ENCODE measurements at places on chromosomes 12 and 14. TPM values are rescaled to one million over a fixed set of nuclear protein-coding genes. Genes with fewer than 3 reads are reported as not detected.

DNA sequence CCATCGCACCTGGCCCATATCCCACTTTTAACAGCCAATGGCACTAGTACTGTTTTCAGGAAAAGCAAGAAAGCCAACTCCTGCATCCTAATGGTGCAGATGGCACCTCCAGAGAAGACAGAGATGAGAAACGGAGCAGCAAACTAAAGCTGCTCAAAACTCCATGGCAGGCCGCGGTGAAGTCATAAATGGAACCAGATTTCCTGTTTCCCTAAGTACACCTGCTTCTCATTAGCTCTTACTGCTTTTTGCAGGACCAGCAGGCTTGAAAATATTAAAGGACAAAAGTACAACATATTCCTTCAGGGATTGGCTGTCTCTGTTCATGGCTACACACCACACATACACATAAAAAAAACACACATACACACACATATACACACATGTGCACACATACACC, 36.7 kb upstream of the LGALS3 start:
- no peak for DNase-seq

- DNase-seq, result no peak
Observed at GRCh38 chr12:113392520-113392919, 11.2 kb downstream of the SDS start.

DNA sequence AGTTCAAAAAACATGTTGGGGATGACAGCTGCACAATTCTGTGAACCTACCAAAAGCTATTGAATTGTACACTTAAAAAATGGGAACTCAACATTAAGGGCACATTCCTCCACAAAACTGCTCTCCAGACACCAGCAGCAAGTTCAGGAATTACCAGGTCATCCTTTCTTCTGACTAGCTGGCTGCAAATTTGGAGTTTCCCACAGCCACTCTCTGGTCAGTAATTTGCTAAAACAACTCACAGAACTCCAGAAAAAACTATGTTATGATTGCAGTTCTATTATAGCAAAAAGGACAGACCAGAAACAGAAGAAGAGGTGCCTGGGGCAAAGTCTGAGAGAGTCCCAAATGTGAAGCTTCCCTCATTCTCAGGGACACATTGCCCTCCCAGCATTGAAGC, 20.1 kb upstream of the PLEKHD1 start:
- no peak for DNase-seq

GRCh38 chr12:68932961-68933893, at the start of gene CPM:
TSS of gene CPM (minus strand) at chr12:68933171. CDS start at chr12:68932837, 334 bp downstream.
- no peak for DNase-seq

DNA sequence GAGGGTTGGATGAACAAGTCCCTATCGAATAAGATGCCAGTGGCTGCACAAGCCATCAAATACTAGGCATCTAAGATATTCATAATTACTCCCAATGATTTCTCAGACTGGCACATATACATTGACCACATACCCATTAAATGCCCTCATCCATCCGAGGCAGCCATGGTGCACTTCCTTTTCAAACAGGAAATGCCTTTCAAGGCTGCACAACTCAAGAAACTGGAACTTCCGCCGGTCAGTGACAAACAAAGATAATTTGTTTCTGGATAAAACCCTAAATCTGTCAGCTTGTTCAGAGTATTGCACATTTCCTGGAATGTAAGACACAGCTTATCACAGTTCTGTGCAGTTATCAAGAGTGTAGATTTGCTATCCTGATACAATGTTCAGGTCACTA, 203.7 kb downstream of the RMST start:
- DNase-seq, result no peak

- no peak for DNase-seq
Observed at GRCh38 chr12:33944703-33945437, 77.4 kb upstream of the ALG10 start.

GRCh38 chr14:74221741-74222140, 17.5 kb upstream of the VSX2 start:
- no peak for DNase-seq

DNA sequence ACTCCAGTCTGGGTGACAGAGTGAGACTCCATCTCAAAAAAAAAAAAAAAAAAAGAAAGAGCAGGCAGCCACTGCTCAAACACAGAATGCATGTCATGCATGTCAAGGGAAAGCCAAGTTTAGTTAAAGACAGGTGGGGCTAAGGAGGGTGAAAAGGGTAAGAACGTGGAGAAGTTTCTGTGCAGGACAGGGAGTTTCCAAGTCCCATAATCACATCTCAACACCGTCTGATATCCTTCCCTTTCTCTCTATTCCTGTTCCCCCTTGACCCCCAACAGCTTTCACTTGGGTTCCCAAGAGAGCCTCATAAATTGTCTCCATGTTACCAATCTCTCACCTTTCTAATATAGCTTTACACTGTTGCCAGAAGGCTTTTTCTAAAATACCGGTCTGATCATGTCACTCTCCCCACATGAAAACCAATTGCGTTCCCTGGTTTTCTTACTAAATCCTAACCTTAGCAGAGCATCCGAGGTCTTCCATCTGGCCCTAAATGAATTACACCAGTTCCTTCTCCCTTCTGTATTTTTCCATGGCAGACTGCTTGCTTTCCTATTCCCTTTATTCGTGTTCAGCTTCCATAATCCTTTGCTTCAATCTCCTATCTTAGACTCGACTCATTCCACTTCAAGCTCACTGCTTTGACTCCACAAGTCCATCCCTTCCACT, 37.0 kb downstream of the LIMA1 start:
- no peak for DNase-seq

- DNase-seq, result peak; percentile 16
Observed at GRCh38 chr12:19757317-19757877, 318.1 kb downstream of the AEBP2 start.

- peak; percentile 20 for DNase-seq
Observed at GRCh38 chr14:48936849-48937248, 649.3 kb downstream of the RPS29 start.

DNA sequence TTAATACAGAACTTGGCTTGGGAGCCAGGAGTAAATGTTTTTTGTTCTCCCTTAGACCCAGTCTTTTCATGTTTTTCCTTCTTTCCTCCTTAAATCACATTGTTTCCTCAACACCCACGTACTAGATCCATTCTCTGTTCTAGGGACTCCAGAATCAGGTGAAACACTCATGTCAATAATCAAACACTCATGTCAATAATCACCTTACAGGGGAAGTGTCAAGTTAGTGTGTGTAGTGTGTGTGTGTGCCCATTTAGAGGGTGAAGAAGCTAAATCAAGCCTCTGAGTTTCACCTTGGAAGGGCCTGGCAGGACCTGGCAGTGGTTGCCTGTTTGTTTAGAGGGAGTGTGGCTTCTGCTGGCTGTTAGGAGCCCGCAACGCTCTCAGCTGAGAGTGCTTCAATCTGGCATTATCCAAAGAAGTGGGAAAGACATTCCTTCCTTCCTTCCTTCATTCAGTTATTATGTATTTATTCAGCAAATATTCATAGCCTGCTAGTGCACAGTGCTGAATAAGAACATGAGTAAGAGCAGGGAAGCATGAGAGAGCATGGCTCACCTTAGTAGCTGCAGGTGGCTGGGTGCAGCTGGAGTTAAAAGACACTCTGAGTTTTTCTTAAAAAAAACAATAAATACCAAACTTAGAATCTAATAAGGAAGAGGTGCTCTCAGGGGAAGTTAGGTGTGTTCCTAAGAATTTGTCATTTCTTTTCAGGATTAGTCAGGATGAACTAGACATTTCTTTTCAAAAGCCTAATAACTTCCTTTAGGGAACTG, 17.6 kb upstream of the EID3 start:
- no peak for DNase-seq

- DNase-seq, result peak; percentile 41
Observed at GRCh38 chr14:57486767-57487379, 6.8 kb downstream of the CCDC198 start.

OR6C65 gene
- total RNA-seq, result not detected

ASPG gene
- total RNA-seq, result not detected
